ENCODE measurements at places on chromosomes 7 and 10.

GRCh38 chr7:129188372-129188891 is at the start of gene SMO:
SMO (plus strand) TSS chr7:129188633; CDS start chr7:129189152, 519 bp downstream.
- no peak for DNase-seq

DNA sequence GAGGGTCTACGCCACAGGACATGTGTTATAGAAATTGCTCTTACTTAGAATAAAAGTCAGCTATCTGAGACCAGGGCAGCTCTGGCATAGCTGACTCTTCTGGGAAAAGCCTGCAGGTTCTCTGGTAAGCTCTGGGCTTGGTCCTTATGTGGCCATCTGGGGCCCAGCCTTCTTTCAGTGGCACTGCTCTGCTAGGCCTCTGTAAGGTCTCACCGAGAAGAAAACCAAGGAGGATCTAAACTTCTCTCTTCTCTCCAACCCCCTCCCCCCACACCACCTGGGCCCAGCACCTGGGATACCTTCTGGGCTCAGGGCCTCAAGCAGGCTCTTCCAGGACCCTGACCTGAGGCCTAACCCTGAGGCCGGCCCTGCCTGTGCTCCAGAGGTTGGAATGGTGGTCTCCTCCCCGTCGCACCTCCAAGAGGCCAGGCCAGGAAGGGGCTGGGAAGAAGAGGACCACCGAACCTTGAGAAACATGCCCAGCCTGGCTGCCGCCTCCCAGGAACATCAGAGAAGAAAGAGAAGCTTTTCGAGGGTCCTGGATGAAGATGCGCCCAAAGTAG is 323.6 kb downstream of the GFRA1 start:
- no peak for DNase-seq

- no peak for DNase-seq
Measured at GRCh38 chr10:91521439-91521838, 111.3 kb downstream of the HECTD2 start.

GRCh38 chr10:98273057-98273850 is 5.3 kb upstream of the LOXL4 start:
- DNase-seq = no peak

GRCh38 chr7:157469181-157470016 is 132.6 kb downstream of the DNAJB6 start:
- DNase-seq = no peak

DNA sequence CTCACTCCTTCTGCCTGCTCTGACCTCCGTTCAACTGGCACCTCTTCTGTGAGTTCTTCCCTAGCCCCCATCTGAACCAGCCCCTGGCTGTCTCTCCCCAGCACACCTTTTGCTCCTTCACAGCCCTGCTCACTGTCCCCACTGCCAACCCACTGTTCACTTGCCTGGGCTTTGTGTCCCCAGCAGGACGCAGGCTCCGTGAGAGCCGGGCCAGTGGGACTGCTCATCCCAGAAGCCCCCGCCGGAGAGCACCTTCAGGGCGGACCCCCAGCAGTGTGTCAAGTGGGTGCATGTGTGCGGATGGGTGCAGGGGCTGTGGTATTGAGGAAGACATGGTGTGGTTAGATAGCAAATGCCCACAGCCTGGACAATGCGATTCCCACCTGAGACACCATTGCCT is 148.4 kb upstream of the RNF32 start:
- no peak for DNase-seq

- DNase-seq = peak; percentile 20
Measured at GRCh38 chr10:96556003-96556402, 30.8 kb downstream of the TM9SF3 start.

DNA sequence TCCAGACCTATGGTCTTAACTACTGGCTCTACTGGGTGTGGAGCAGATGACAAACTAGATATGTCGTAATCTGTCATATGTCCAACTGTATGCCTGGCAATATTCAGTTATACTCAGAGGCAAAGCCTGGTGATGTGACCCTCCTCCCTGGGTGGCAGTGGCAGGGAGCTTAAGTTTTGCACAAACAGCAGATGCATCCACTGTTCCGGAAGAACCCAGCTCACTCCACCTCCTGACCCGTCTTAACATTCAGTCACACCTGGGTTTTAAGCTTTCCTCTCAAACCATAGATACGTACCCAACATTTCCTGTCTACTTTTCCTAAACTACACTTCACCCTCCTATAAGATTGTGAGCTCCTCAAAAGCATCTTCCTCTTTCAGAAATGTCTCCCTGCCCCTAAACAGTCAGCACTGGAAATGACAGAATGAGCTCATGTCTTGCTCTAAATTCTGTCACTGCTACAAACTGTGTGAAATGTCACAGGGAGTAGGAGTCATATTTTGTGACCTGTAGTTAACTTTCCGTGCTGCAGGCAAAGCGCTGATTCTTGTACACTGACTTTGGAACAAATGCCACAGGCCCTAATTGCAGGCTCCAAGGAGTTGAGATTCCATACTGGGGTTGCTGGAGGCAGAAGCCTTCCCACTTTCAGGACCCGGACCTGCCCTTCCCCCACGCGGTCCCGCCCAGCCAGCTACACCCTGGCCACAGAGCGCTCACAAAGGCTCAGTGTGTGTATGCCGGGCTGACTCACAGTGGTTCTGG is 23.9 kb downstream of the SCD start:
- peak; percentile 71 for DNase-seq

DNA sequence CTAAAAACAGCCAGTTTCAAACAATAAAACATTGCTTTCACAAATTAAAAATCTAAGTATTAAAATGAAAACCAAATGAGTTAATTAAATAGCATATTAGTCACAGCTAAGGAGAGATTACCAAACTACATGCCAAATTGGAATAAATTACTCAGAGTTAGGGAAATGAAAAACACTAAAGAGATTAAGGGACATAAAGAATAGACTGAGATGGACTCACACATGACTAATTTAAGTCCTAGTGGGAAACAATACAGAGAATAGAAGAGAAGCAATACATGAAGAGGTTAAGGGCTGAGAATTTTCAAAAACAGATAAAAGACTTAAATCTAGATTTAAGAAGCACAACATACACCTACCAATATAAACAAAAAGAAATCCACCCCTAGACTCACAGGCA is 110.6 kb downstream of the ZFAND4 start:
- no peak for DNase-seq

GRCh38 chr7:134757938-134758337 is 21.5 kb upstream of the CALD1 start:
- DNase-seq = no peak

DNA sequence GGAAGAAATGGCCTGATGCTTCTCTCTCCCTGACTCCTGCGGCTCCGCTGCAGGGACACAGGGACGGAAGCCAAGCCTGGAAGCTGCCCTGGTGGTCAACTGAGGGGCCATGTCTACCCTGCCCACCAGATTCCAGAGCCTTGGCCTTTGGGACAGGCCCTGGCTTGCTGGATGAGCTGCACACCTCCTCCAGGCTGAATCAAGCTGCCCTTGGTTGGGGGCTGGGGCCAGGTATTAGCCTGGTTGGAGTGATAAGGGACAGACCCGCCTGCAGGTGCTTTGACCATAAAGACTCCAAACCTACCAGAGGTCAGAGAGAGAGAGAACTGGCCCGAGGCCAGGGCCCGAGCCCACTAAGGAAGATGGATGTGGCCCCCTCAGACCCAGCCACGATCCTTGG is 30.1 kb downstream of the CRHR2 start:
- no peak for DNase-seq

- no peak for DNase-seq
Measured at GRCh38 chr10:106992055-106992454, 172.5 kb downstream of the SORCS1 start.

Data from lung microvascular endothelial cell (primary cell).